Bronchial epithelial cell (primary cell): ENCODE measurements at places on chromosomes 16 and 17.
A peak's percentile ranks its signal among the peaks of the same experiment; 100 is the strongest.

DNA sequence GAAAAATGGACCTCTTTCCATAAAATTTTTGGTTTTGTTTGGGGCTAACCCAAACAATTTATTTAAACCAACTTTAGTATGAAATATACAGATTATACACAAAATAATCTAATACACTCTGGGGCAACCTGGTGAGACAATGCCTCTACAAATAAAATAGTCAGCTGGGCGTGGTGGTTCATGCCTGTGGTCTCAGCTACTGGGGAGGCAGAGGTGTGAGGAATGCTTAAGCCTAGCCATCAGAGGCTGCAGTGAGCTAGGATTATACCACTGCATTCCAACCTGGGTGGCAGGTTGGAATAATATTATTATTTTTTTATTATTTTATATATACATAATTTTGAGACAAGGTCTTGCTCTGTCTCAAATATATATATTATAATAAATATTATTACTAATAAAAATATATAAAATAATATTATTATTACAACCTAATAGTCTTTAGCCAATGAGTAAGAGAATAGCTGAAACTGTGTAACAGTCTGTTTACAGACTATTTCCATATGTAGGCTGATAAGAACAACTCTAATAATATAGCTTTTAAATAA is 50.5 kb downstream of the GLG1 start:
- DNase-seq: peak; percentile 54

DNA sequence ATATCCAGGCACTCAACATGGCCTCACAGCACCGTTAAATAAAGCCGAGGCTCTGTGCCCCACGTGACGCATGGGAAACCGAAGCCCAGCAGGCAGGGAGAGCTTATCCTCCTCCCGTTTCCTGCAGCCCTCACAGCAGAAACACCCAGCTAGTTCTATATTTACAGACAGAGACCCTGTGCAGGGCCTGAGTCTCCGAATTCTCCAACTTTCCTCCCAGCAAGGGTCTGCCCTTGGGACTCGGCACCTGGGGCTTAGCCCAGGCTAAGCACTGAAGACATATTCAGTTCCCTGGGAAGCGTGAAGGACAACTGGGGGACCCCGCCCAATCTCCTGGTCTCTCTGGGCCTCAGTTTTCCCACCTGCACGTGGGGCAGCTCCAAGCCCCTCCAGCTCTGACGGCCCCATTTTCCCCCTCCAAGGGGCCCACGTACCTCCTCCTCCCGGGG is 29.2 kb downstream of the TRPV3 start:
- no peak for DNase-seq

GRCh38 chr17:151886-152859 is 14.8 kb downstream of the SCGB1C2 start:
- peak; percentile 12 for DNase-seq

- peak; percentile 38 for DNase-seq
These were observed 26.5 kb upstream of the NF1 start for GRCh38 chr17:31068291-31068690.

DNA sequence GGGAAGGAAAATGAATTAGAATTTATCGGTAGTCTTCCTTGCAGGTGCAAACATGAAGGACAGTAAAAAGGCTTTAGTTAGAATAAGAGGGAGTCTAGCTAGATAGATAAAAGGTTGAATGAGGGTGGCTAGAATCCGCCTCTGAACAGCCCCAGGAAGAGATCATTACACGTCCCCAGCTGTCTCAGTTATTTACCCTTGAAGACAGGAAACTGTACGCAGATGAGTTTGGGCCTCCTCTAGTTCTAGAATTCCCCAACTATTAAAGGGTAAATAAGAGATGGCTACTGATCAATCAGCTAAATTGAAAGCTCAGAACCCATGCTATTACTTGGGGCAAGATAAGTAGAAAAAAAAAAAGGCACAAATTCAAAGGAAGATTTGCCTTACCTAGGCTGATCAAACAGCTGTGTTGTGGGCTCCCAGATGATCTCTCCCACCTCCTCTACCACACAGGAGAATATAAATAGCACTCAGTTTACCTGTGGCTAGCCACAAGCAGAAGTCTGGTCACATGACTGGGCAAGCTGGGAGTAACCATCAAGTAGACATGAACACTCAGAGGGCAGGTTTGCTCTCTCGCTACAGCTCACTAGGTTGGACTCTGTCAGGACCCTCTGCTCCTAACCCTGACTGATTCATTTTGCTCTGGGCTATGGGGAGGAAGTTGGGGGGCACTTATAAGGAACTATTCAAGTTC is 17.0 kb downstream of the FAM117A start:
- no peak for DNase-seq

GRCh38 chr16:67652578-67653127 is 7.4 kb downstream of the ACD start:
- DNase-seq: no peak

GRCh38 chr17:81322271-81323082 is 27.4 kb upstream of the SLC38A10 start:
- DNase-seq: no peak

DNA sequence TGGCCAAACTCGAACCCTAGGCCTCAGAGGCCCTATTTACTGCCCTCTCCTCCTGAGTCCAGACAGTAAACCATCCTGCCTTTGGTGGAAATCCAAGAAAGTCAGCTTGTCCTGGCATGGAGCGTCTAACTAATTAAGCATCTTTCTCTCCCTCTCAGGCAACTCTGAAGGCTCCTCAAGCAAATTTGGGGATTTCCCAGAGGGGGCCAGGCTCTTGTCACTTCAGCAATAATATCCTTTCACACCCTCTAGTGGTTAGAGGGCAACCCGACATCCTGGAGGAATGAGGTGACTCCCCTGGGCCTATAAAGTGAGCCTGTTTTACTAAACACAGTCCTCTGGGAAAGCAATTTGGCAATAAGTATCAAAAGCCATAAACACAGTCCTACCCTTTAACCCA is 60.4 kb downstream of the NOG start:
- peak; percentile 67 for DNase-seq

- DNase-seq: no peak
These were observed 181.5 kb upstream of the GSE1 start for GRCh38 chr16:85431431-85432124.

DNA sequence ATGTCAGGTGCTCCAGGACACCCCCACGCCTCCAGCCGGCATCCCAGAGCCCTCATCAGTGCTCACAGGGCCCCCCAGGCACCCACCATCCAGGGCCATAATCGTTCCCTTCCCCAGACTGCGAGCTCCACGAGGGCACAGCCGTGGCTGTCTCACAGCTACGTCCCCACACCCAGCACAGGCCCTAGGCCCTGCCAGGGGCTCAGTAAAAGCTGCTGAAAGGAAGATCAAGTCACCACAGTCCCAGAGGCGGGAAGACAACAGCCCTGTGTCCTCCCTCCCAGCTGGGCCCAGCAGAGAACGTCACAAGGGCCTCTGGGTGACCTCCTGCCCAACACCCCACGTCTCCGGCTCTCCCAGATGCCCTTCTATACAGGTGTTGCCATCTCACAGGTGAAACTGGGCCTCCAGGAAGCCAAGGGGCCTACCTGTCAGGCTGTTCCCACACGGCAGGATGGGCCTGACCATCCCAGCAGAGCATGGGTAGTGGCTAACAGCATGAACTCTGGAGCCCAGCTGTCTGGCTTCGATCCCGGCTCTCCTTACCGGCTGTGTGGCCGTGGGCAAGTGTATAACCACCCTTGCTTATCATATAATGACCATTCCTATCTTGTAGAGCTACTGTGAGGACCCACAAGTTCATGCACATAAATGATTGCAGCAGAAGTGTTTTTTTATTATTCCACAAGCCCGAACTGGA is 17.9 kb downstream of the ARL2BP start:
- peak; percentile 52 for DNase-seq

DNA sequence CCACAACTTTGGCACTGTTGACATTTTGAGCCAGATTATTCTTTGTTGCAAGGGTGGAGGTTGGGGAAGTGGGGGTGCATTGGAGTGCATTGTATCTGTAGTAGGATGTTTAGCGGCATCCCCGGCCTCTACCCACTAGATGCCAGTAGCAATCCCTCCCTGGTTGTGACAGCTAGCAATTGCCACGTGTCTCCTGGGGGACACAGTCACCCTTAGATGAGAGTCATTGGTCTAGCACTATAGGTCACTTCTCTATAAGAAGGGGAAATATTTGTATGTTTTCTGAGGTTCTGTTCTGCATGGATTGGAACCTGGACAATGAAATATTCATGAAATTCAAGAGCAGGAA is 32.4 kb downstream of the MSI2 start:
- no peak for DNase-seq

DNA sequence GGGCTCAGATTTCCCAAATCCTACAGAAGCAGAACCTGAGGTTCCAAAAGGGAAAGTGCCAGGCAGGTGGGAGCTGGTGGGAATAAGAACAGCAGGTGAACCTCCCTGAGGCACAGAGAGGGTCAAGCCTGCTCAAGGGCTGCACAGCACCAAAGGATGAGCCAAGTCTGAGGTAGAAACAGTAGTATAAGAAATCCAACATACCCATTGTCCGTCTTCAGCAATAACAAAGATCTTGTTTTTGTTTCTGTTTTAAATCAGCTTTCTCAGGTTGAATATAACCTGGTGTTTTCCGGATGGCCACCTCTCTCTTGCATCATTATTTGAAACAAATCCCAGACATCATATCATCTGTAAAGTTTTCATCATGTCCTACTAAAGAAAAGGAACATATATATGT is 10.6 kb upstream of the CES3 start:
- no peak for DNase-seq

- no peak for DNase-seq
These were observed 4.4 kb downstream of the SNAI3 start for GRCh38 chr16:88681709-88682451.

DNA sequence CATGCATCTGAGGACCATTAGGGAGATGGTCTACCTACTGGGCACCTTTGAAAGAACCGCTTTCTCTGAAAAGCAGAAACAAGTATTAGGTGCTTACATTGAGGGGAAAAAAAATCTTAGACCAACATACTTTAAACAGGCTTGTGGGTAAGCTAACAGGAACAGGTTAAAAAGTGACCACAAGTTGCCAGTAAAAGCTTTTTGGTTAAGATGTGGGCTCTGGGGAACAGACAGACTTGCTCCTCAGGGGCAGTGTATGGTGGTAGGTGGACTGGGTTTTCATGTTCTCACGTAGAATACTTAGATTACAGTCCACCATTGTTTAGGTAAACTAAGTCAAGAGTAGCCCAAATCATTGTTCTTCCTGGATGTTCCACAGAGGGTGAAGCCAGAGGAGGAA is 41.2 kb downstream of the REXO5 start:
- DNase-seq: no peak

GRCh38 chr16:83219285-83219684 is 588.5 kb upstream of the HSBP1 start:
- DNase-seq: no peak

DNA sequence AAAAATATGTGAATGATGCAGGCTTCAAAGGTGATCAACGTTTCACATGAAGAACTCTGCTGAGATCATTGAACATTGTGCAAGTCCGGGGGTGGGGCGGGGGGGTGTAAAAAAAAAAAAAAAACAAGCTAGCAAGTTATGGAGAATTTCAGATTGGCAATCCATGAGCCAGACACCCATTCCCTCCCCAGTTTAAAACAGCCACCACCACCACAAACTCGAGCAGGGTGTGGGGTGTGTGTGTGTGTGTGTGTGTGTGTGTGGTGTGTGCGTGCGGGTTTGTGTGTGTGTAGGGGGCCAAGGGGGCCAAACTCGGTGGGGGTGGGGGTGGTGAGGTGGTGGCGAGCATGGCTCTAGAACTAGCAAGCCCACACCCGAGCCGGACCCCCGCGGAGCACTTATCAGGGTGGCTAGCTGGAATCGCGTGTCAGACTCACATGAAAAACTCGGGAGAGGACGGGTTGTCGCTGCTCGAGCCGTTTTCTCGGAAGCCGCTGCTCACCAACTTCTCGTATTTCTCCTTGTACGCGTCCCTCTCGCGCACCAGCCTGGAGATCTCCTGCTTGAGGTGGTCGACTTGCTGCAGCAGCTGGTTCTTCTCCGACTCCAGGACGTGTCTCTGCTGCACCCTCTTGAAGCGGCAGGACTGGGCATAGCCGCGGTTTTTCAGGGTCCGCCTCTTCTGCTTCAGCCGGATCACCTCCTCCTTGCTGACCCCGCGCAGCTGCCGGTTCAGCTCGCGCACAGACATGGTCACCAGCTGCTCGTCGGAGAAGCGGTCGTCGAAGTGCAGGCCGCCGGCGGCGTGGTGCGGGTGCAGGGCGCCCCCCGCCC is 2.0 kb downstream of the MAF start:
- peak; percentile 28 for DNase-seq

GRCh38 chr16:86261379-86261778 is 248.9 kb upstream of the FOXF1 start:
- DNase-seq: no peak

DNA sequence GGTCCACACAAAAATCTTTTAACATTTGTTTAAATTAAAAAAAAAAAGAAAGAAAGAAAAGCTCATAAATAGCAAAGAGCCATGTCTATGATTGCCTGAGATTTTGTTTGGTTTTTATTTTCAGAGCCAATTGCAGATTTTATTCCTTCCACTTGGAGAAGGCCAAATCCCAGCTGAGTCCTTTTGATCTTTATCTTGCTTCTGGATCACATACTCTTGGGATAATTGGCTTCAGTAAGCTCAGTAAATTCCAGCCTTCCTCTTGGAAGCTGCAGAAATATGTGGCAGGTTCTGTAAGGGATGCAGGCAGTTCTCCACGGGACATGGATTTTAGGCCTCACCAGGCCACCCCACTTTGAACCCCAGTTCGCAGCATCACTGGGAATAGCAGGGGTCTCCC is 63.3 kb upstream of the TMC5 start:
- DNase-seq: no peak

- peak; percentile 30 for DNase-seq
These were observed 12.8 kb upstream of the NGFR start for GRCh38 chr17:49482144-49482817.

DNA sequence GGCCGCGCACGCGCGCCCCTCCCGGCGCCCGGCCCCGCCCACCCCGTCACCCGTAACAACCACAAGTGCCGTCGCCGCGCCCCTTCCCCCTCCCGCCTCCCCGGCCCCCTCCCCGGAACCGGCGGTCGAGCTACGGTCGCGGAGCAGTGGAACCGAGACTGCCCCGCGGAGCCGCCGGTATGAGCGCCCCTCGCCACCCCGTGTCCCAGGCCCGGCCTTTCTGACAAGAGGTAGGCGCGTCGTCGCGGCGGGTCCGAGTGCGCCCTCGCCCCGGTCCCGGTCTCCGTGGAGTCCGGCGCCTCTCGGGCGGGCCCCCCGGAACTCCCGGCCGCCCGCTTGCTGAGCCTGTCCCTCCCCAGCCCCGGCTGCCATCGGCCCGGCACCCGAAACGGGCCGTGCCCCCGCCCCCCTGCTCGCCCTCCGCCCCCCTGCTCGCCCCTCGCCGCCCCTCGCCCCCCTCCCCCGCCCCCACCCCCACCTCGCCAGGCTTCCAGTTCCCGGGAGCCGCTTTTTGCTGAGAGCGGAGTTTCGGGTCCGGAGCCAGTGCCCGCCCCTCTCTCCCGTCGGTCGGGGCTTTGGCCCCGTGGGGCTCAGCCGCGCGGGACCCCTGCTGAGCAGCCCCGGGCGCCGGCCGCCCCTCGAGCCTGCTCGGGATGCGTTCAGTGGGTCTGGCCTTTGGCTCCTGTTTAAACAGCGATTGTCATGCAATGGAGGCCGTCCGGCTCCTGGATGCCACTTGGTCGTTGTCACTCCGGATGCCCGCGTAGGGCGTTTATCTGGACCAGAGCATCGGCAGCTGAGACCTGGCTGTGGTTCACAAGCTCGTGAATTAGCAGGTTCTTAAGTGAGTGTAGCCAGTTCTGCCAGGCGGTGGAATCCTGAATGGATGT is at the start of gene SEC14L1:
TSS of gene SEC14L1 (plus strand) at position 92 of the 890 bp plus-strand sequence. CDS start 2,628 bp downstream, outside the sequence.
- DNase-seq: no peak
